Femur (tissue), 1 donor: ENCODE measurements at places on chromosomes 7 and 10.

DNA sequence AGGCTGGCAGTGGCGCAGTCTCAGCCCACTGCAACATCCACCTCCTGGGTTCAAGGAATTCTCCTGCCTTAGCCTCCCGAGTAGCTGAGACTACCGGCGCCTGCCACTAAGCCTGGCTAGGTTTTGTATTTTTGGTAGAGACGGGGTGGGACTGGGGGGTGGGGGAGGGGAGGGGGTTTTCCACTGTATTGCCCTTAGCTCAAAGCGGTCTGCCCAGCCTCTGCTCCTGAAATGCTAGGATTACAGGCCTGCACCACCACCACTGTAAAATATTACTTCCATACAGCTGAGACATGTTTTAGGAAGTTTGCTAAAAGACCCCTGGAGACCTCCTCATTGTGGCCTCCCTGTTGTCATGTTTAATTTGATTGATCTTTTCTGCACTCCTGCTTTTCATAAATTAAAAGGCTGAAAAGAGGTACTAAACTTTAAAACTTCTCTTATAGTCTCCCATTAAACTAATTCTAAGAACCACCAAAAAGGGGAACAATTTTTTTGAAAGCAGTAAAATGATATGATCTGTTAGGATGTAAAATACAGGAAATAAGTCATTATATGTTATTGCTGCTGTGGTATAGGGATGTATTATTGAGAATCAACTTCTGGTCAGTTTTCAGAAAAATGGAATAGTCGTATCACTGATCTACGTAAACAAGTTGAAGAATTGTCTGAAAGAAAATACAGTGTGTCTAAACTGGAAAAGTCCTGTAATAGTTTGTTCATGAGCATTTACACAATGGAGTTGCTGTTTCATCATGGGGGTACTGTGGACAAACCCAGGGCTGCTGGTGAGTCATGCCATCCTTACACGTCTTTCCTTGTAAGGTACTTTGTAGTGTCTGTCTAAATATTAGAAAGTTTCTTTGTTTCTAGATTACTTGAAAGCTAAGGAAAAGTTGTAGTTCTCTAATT is 72.9 kb upstream of the TMEM248 start:
- no peak for DNase-seq

GRCh38 chr10:88256013-88256680 is 327.0 kb downstream of the RNLS start:
- DNase-seq, result peak; percentile 78

- DNase-seq, result no peak
Observed at GRCh38 chr7:43385856-43386255, 197.1 kb upstream of the STK17A start.

GRCh38 chr10:133185916-133186315 is 25.9 kb downstream of the KNDC1 start:
- no peak for DNase-seq

DNA sequence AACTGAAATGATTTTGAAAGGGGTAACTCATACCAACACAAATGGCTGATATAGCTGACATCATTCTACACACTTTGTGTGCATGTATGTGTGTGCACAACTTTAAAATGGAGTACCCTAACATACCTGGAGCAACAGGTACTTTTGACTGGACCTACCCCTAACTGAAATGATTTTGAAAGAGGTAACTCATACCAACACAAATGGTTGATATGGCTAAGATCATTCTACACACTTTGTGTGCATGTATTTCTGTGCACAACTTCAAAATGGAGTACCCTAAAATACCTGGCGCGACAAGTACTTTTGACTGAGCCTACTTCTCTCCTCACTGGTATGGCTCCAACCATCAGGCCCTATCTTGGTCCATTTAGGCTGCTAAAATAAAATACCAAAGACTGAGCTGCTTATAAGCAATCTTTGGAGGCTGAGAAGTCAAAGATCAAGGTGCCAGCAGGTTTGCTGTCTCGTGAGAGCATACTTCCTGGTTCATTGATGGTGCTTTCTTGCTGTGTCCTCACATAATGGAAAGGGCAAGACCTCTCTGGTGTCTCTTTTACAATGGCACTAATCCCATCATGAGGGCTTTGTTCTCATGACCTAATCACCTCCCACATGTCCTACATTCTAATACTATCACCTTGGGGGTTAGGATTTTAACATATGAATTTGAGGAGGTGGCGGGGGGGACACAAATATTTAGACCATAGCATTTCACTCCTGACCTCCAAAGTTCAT is 173.3 kb downstream of the CFTR start:
- no peak for DNase-seq

DNA sequence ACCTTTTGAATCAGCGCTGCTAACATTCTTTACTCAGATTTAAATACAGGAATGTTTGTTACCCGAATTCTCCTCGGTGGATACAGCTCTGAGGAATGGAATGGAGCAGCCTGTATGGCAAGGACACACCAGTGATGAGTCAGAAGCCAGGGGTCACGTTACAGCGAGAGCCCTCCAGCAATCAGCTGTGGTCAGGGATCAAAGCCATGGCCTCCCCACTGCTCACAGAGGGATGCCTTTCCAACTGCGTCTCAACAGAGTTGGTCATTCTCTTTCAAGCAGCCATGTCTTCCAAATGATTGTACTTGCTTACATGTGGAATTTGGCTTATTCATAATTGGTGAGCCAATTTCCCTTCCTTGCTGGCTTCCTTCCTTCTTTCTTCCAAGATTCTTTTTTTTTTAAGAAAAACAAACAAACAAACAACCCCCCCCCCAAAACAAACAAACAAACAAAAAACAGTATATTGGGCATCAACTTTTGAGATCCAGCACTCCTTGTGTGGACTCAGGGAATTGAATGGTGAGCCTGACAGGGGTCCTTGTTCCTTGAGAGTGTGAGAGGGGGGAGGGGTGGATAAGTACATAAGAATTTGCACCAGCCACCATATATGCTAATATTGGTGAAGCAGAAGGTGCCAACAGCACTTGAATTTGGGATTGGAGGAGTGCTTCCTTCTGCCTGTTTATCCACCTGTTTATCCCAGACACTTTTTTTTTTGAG is 100.2 kb downstream of the ATXN7L1 start:
- peak; percentile 65 for DNase-seq

GRCh38 chr10:125849448-125849847 is 26.1 kb downstream of the BCCIP start:
- no peak for DNase-seq

GRCh38 chr10:7702288-7702812 is 766 bp upstream of the ITIH2 start:
- DNase-seq, result no peak

GRCh38 chr7:10720042-10720441 is 253.6 kb upstream of the PHF14 start:
- DNase-seq, result no peak

- DNase-seq, result no peak
Observed at GRCh38 chr7:45390731-45391130, 183.4 kb upstream of the ADCY1 start.

DNA sequence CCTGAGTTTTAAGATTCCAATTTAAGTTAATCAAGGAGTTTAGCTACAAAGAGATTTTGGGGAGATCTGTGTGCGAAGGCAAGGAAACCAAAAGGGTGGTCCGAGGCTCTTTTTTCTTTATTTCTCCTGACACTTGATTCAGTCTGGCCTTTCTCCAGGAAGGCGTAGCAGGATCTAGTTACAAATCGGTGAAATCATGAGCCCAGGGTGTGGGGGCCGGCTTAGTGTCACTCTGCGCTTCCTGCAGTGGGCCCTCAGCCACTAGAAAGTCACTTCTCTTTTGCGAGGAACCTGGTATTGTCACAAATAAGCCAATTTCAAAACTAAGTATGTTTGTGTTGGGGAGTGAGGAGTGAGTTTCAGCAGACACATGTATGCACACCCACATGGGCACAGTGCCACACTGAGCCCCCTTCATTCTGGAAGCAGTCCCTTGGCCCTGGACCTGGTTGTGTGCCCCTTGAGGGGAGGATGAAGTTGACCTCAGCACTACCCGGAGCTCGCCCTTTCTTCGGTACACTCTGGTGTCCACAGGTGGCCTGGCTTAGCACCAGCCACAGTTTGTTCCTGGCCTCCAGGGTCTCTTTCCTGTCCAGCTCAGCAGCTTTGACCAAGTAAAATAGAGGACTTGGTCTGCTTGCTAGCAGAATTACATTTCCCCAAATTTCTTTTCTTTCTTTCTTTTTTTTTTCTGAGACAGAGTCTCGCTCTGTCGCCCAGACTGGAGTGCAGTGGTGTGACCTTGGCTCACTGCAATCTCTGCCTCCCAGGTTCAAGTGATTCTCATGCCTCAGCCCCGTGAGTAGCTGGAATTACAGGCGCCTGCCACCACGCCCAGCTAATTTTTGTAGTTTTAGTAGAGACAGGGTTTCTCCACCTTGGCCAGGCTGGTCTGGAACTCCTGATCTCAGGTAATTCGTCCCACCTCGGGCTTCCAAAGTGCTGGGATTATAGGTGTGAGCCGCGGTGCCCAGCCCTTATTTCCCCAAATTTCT is 84.0 kb upstream of the BTBD16 start:
- peak; percentile 54 for DNase-seq

DNA sequence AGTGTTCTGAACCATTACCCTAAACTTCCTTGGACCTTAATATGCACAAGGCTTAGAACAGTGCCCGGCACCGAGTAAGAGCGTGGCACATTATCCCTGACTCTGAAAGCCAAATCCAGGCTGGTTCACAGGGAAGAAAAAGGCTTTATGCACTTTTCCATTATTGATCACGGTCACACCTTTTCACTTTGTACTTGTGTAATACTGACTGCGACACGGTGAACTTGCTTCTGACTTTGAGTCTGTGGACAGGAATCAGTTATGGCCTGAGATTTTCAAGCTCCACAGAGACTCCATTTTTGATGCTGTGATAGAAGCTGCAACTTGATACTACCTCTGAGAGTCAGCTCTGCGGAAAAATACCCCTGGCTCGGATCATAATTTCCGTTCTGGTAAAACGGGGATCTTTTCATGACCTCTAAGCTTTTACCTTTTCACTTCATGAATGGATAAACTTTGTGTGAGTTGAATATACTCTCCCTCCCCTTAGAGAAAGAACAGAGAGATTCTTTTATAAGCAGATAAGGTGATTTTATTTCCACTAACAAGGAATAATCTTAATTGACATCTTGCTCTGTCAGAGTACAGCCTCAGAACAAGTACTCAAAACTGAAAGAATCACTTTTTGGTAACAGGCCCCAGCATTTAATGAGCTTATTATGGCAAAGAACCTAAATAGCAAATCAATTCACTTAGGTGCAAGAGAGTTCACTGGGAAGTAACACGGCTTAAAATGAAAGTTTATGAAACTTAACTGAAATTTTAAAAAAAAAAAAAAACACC is 88.8 kb downstream of the ELMO1 start:
- DNase-seq, result peak; percentile 32

GRCh38 chr7:44289341-44290251 is 35.8 kb downstream of the CAMK2B start:
- DNase-seq, result peak; percentile 30

DNA sequence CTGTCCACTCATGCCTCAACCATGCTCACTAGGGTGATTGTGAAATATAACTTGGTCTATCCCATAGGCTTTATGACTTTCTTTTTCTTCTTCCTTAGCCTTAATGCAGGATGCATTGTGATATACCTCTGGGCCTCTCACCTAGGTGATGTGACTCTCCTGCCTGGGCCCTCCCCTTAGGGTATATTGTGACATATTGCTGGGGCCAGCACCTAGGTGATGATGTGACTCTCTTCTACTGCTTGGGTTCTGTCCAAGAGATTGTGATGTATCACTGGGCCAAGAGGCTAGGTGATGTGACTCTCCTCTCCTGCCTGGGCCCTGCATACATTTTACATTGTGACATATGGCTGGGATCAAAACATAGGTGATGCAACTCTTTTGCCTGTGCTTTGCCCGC is 14.7 kb upstream of the ZNF107 start:
- DNase-seq, result no peak

DNA sequence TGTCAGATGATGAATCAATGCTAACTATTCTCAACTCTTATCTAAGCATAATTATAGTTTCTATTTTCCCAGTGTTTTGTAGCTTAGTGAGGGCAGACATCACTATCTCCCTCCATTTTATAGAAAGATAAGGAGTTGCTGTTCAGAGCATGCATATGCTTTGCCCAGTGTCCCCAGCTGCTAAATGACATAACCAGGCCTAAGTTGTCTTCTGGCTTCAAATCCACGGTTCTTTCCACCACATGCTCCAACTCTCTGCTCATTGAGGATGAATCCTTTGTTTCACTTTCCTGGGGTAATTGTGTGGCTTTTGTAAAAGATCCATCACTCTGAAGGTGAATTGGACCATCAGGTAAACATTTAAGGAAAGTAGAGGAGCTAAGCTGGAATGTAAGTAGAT is 134.0 kb downstream of the SNX10 start:
- no peak for DNase-seq

GRCh38 chr7:97499204-97499603 is 232.7 kb upstream of the TAC1 start:
- DNase-seq, result peak; percentile 21

DNA sequence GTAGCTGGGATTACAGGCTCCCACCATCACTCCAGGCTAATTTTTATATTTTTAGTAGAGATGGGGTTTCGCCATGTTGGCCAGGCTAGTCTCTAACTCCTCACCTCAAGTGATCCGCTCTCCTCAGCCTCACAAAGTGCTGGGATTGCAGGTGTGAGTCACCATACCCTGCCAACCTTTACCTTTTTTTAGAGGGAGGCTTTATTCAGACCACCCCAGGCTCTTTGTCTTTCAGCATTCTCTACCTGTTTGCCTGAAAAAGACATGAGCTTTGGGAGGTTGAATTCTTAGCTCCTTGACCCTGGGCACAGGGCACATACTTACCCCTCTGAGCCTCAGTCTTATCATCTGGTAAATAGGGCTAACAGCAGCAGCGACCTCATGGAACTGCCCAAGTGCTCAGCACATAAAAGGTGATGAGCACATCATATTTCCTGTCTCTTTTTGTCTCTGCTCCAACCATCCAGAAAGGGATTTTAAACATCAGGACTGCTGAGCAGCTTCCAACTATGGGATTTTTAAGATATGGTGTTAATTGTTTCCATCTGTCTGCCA is 17.0 kb downstream of the FRMPD2 start:
- DNase-seq, result no peak

DNA sequence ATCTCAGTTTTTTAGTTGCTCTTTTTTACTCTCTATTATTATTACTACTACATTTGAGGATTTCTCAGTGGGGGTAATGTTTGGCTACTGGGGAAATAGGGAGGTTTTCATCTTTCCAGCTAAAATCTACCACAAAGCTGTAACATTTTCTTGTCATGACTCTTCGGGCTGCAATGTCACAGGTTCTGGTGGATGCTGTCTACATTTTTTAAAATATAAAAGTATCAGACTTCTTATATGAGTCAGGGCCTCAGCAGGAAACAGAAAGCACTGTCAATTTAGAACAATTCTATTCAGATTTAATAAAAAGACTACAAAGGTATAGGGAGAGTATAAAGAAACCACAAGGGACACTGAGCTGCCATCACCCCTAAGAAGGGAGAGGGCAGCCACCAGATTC is 61.6 kb downstream of the DNAJC12 start:
- no peak for DNase-seq

GRCh38 chr7:107856806-107857540 is 34.0 kb upstream of the DLD start:
- DNase-seq, result no peak

- no peak for DNase-seq
Observed at GRCh38 chr7:1599640-1600395, 30.0 kb upstream of the PSMG3 start.

- DNase-seq, result peak; percentile 53
Observed at GRCh38 chr10:132508581-132509443, 28.8 kb upstream of the INPP5A start.

GRCh38 chr10:13636776-13637175 is 50.0 kb downstream of the PRPF18 start:
- no peak for DNase-seq
